ENCODE measurements at places on chromosomes 6 and 20.

- no peak for DNase-seq
Observed at GRCh38 chr20:33812152-33812849, 1.2 kb downstream of the CHMP4B start.

GRCh38 chr20:34089655-34090345 is 22.2 kb downstream of the EIF2S2 start:
- DNase-seq, result no peak

GRCh38 chr20:49727478-49727877 is 13.8 kb upstream of the B4GALT5 start:
- no peak for DNase-seq

DNA sequence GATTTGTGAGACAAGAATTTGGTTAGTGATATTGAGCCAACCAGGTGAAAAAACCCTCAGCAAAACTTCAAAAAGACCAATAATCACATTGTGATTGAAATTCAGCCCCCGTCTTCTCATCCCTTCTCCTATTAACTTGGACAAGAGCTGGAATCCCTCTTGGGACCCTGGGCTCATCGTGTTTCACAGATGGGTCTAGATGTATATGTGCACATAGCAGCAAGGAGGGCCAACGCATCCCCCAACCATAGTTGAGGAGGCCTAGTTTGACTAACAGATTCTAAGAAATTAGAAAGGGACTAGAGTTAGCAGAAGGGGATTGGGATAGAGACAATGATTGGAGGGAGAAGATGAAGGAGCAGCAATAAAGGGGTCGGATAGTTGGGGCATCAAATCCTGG is 19.8 kb upstream of the LRFN2 start:
- no peak for DNase-seq

GRCh38 chr6:135871296-135871695 is 19.8 kb downstream of the PDE7B start:
- no peak for DNase-seq

DNA sequence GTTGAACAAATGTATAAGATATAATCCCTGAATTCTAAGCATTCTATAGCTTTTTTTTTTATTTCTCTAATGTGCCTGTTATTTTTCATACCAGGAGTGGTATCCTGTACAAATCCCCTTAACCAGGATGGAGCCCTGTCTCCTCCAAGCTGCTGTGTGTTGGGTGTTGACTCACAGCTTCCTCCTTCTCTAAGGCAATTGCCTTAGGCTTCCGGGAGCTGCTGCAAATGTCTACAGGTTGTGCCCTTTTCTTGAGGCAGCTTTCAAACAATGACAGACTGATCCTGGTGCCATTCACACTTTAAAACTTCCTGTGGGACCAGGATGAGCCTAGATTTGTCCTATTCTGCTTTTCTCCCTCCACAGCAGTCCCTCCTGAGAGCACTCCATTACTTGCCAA is 173.2 kb downstream of the BTBD3 start:
- DNase-seq, result no peak

GRCh38 chr6:32983964-32984621 is 15.7 kb downstream of the BRD2 start:
- no peak for DNase-seq

DNA sequence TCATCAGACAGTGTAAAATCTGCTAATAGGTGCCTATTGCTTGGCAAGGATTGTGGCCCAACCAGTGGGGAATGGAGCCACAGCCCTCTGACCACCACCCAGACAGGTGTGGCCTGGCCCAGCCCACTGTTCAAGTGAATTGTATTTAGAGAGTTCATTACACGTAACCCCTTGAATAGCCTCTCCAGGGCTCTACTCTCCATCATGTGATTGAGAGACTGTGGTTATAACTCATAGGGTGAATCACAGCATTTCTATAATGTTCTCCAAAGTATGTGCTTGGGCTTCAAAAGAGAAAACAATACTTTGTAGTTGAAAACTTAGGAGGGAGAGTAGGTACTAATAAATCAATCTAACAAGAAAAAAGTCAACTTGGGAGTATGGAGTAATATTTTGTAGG is 38.4 kb downstream of the ALDH8A1 start:
- no peak for DNase-seq

GRCh38 chr6:30520522-30520921 is 31.2 kb downstream of the HLA-E start:
- no peak for DNase-seq

DNA sequence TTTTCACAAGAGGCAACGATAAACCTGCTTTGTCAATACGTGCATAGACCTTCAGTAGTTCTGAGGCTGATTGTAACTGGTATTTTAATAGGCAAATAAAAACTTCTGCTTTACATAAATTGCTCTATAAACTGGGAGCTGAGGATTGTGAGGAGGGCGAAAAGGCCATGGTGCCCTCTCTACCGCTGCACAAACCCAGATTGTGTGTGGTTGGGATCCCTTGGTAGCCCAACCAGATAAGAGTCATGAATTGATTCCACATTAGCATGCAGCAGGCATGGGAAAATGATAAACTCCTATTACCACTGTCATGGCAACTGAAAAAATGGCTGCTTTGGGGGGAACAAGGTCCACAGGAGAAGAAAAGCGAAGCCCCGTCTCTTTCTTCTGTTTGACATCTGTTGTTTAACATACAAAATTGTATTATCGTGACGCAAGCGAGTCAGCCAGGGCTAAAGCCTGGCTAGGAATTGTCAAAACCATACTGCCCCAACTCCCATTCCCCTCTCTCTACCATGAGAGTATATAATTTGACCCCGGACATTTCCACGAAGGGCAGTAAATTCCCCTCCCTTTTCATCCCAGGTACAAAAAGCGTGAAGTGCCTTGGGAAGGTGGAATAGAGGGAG is 157.8 kb upstream of the SALL4 start:
- no peak for DNase-seq

DNA sequence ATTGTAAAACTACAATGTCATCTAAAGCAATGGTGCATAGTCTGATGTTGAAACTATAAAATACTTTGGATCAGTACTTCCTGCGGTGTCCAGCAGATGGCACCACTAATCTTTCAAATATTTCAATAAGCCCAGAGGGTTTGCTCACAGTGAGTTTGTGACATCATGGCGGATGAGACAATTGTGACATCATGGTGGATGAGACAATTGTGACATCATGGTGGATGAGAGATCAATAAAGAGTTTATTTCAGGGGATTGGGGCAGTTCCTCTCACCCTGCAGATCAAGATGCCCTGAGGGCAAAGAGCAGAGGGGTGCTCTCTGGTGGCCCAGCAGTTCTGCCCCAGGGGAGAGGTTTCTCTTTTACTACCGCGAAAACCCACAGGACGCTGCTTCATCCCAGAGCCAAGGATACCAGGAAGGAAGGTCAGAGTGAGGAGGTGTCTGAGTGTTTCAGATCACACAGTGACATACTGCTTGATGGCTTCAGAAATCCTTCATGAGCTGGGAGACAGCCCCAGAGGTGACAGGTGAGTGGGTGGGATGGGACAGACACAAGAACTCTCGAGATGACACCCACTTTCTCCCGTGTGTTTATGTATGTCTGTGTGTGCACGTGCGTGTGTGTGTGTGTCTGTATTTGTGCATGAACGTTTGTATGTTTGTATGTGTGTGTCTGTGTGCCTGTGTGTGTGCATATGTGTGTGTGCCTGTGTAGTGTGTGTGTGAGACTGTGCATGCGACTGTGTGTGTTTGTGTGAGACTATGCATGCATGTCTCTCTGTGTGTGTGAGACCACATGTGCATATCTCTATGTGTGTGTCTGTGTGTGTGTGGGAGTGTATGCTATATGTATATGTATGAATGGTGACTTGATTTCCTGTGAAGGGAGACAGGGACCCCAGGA is 7.3 kb upstream of the ULBP2 start:
- DNase-seq, result peak; percentile 33

- peak; percentile 60 for DNase-seq
Observed at GRCh38 chr6:28981833-28982475, 23.2 kb downstream of the ZNF311 start.

DNA sequence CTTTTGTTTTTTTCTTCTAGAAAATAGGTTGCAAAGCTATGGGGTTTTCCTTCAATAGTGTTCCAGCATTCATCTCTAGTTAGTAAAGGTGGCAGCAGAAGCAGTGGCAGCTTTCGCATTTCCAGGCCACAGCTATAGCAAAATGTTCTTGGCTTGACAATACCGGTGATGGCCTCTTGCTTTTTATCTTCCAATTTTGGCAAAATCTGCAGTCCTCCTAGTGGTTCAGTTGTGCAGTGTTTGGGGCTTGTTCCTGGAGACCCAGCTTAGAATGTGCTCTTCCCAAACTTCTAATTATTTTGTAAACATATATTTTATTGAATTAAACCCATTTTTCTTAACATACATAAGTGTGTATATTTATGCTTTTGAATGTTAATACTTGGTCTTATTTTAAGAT is 370.6 kb upstream of the MAN1A1 start:
- DNase-seq, result no peak

DNA sequence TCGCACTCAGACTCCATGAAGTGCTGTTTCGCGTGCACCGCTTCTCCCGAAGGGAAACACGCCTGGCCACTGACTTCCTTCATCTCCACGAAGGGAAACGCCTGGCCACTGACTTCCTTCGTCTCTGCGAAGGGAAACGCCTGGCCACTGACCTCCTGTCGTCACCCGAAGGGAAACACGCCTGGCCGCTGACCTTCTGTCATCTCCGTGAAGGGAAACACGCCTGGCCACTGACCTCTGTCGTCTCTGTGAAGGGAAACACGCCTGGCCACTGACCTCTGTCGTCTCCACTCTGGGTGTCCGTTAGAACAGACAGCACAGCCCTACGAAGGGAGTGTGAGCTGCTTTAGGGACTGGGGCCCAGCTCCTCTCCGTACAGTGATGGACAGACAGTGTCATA is 17.1 kb upstream of the ADRM1 start:
- DNase-seq, result no peak

GRCh38 chr6:3911614-3912336 is 62.6 kb downstream of the FAM50B start:
- DNase-seq, result no peak

DNA sequence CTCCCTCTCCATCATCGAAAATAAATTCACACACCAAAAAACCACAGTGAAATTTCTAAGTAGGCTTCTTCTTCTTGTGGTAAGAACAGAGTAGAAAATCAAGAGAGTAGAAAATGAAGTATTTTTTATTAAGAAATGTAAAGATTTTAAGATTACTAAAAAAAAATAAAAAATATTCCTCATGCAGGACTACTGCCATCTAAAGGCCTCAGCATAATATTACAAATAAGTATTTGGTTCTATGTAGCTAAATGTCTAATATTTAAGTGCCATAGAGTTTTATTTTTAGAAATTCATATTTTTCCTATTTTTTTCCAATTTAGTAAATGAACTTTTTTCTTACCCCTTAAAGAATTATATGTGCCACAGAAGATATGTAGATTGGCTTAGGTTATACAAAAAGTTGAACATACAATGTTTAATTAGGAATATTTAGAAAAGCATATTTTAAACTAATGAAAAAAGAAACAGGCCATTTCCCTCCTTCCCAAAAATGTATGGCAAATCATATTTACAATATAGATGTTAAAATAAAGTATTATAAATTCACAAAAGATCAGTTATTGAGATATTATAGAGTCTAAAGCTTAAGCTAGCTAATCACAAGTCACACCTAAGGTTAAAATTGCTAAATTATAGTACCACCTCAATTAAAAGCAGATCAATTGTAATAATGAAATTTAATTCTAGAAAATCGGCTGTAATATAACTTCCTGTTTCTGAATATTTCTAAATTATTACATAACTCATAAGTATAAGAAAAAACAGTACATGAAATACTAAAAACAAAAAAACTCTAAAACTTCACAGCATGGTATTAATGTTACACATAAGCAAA is 3.5 kb upstream of the NT5DC1 start:
- DNase-seq, result no peak

DNA sequence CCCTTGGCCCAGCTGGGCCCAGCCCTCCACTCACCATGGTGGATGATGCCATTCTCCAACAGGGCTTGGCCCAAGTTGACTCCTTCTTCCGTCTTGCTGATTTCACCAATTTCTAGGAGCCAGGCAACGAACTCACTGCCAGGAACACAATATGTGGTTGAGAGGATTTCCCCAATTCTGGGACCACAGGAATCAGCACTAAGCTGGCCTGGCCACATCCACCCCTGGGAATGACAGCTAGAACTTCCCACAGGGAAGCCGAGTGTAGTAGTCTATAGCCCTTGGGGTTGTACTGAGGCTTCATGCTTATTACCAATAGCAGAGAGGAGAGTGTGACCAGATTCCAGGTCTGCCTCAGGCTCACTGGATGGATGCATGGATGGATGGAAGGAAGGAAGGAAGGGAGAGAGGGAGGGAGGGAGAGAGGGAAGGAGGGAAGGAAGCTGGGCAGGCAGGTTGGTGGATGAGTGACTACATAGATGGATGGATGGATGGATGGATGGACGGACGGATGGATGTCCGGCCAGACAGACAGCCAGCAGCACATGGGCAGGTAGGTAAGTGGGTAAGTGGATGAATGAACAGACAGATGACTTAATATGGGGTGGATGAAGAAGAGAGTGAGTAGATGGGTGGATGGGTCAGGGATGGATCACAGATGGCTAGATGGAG is 146.5 kb downstream of the PREX1 start:
- no peak for DNase-seq

GRCh38 chr6:10465629-10466499 is 51.0 kb upstream of the TFAP2A start:
- no peak for DNase-seq

GRCh38 chr6:21970569-21971300 is 326.1 kb downstream of the PRL start:
- DNase-seq, result no peak

DNA sequence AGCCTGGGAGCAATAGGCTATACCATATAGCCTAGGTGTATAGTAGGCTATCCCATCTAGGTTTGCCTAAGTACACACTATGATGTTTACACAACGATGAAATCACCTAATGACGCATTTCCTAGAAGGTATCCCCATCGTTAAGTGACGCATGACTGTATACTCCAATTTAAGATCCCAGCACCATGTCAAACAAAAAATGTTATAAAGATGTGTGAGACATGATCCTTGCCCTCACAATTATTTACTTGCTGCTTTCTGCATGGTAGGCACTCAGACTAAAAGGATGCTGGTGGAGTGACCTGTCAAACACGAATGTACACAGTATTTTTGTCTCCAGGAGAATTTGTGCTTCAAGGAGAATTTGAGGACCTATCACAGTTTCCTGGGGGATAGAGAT is 32.3 kb downstream of the SNAP25 start:
- no peak for DNase-seq

- DNase-seq, result no peak
Observed at GRCh38 chr20:60038400-60039008, 80.3 kb downstream of the CDH26 start.

GRCh38 chr6:87897663-87898062 is 150.0 kb upstream of the SPACA1 start:
- no peak for DNase-seq

DNA sequence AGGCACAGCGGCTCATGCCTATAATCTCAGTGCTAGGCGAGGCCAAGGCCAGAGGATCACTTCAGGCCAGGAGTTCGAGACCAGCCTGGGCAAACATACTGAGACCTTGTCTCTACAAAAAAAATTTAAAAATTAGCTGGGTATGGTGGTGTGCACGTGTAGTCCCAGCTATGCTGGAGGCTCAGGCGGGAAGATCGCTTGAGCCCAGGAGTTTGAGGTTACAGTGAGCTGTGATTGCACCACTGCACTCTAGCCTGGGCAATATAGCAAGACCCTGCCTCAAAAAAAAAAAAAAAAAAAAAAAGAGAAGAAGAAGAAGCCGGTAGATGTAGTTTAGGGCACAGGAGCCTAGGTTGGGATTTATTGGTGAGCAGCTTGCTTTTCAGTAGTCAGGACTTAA is 20.7 kb downstream of the MTHFD1L start:
- no peak for DNase-seq

- no peak for DNase-seq
Observed at GRCh38 chr6:137950581-137950980, 83.5 kb downstream of the TNFAIP3 start.
